ENCODE measurements at places on chromosomes 2 and 18.

- DNase-seq = no peak
Observed at GRCh38 chr2:100250645-100251044, 71.7 kb downstream of the LONRF2 start.

DNA sequence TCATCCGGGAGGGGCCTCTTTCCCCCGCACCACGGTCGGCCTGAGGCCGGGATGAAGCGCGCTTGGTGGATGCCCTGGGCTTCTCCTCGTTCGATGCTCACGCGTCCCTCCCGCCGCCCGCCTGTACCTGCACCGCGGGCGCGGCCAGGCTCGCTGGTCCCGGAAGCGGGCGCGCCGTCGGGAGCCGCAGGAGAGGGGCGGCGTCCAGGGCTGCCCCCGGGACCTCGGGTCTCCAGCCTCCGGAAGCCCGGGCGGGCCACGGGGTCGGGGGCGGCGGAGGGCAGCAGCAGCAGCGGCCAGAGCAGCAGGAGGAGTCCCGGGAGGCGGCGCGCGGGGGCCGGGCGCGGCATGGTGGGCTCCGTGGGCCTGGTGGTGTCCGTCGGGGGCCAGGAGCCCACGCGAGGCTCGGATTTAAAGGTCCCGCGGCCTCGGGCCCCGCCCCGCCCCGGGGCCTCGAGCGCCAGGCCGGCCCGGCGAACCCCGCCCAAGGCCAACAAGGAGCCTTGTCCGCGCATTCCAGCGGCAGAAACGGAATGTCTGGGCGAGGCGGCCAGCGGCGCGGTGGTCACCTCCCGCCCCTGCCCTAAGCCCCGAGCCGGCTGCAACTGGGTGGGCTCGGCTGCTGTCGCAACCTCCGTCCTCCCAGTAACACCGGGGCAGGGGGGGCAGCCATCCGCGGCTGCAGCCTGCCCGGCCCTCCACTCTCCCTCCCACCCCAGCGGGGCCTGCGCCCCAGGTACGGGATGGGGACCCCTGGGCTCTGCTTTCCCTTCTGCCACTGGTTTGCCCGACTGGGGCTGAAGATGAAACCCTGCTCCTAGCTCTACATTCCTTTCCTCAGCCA lies at the start of gene MATN3:
Gene MATN3 (minus strand): TSS at position 387 of the 844 bp plus-strand sequence. CDS start 37 bp downstream, at position 350.
- DNase-seq = no peak

DNA sequence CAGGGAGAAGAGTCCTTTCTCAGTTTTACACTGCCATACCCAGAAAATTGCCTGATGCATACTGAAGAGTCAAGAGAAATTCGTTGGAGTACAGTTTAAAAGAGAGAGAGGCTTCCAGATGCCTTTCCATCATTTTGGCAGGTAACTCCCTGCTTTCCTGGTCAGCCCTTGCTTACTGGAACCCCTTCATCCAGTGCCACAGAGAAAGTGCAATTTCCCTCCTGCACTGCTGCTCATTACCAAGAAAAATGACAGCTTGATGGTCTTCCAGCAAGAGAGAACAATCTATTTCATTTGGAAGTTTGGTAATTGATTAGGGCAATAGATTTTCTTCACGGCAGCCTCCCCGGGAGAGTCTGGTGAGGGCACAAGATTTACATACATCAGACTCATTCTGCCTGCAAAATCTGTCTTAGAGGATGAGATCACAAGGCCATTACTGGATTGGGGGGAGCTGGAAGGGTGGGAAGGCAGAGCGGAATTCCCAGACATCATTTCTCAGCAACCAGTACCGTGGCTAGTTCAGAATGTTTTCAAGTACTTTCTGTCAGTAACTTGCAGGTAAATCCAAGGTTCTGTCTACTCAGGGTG lies 102.8 kb upstream of the SLC14A2 start:
- no peak for DNase-seq

- DNase-seq = no peak
Observed at GRCh38 chr18:35826477-35826876, 146.0 kb upstream of the RMP24 start.

GRCh38 chr2:148614014-148614321 lies 30.6 kb upstream of the EPC2 start:
- DNase-seq = no peak

DNA sequence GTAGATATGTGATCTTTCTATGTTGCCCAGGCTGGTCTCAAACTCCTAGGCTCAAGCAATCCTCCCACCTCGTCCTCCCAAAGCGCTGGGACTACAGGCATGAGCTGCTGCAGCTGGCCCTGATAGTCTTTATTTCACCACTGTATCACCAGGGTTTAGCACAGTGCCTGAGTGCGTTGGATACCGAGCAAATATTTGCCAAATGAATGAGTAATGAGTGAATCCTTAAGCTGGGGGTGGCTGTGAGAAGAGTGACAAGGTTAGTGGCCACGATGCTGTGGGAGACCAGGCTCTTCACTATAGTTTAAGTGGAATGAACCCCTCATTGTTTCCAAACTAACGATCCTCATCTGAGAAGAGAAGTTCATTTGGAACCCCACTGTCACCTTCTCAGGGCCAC lies 60.8 kb upstream of the FAM136A start:
- no peak for DNase-seq

DNA sequence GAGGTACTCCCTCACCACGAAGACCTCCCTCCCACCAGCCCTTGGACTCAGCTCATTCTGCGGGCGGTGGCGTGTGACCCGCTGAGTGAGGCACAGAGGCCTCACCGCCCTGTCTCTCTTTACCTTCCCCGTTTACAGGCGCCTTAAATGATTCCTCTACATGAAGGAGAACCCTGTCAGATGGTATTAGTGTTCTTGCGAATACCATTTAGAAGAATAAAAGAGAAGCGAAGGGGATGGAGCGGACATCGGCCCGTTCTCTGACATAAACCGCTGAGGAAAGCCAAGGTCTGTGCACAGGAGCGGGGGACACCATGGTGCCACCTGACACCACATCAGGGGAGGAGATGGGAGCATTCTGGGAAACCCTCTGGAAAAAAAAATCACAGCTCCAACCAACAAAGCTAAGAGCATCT lies 179.8 kb downstream of the HDAC4 start:
- DNase-seq = no peak

DNA sequence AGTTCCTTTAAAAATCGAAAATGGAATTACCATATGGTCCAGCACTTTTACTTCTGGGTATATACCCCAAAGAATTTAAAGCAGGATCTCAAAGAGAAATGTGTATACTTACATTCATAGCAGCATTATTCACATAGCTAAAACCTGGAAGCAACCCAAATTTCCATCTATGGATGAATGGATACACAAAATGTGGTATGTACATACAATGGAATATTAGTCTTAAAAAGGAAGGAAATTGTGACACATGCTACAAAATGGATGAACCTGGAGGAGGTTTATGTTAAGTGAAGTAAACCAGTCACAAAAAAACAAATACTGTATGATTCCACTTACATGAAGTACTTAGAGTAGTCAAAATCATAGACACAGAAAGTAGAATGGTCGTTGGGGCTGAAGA lies 147.9 kb upstream of the LTBP1 start:
- DNase-seq = no peak

DNA sequence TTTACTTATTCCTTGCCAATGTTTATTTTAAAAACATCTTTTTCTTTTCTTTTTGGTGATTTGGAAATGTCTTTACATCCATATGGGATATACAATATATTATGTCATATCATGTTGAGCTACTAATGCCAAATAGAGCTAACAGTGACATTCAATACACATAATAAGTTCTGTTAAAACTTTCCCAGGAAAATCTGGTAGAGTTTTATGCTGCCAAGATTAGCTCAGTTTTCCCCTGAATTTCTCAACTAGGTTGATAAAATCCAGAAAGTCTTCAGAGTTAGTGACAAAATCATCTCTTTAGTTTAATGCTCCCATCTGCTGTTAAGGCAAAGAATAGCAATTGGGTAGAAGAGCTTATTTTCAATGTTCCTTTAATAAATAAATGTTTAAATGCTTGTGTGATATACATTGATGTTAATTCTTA lies 9.9 kb downstream of the COL3A1 start:
- no peak for DNase-seq

- no peak for DNase-seq
Observed at GRCh38 chr2:46988733-46989481, 73.3 kb upstream of the MCFD2 start.

- no peak for DNase-seq
Observed at GRCh38 chr2:33931164-33931563, 332.1 kb upstream of the FAM98A start.

GRCh38 chr18:36650266-36650665 lies 178.5 kb downstream of the TPGS2 start:
- DNase-seq = no peak

- no peak for DNase-seq
Observed at GRCh38 chr18:56580026-56580425, 58.4 kb downstream of the TXNL1 start.

GRCh38 chr2:161085149-161085548 lies 75.1 kb upstream of the TANK start:
- DNase-seq = no peak

DNA sequence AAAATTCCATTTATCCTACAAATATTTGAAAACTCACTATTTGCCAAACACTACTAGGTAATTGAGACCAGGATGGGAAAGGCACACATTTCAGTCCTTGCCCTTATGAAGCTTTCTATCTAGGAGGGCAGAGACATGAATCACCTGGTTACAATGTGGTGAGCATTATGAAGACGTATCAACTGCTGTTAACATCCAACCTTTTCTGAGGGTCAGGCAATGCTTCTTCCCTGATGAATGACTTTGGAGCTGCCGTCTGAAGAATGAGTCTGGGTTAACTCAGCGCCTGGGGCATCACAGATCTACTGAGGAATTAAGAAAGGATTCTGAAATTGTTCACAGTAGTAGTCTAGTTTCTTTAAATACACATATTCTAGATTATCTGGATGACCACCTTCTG lies 62.1 kb upstream of the NOSTRIN start:
- no peak for DNase-seq

- DNase-seq = no peak
Observed at GRCh38 chr2:199784512-199784911, 66.5 kb downstream of the FTCDNL1 start.

DNA sequence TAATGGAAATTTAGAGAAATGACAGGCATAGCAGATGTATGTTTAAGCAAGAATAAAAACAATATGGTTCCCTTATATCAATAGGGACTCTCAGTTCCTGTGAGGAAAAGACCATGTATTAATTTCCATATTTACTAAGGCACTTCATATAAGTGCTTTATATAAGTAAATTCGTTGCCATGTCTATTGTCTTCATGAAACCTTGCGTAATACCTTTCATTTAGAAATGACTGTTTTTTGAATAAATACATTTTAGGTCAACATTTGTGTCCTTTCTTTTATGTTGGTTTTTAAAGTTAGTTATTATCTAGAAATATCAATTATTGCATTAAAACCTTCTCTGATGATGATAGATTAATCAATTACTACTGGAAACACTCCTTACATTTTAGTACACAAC lies 83.3 kb downstream of the KCNS3 start:
- DNase-seq = no peak

- DNase-seq = no peak
Observed at GRCh38 chr2:219830353-219830738, 202.9 kb downstream of the SLC4A3 start.

- DNase-seq = no peak
Observed at GRCh38 chr18:31576670-31577069, 15.0 kb upstream of the TTR start.
